ENCODE measurements at places on chromosomes 2 and 18. TPM values are rescaled to one million over a fixed set of nuclear protein-coding genes. Genes with fewer than 3 reads are reported as not detected.

The VWA3B gene
- not detected for total RNA-seq

The TANK gene
- total RNA-seq = 37.1 TPM

The TMEM182 gene
- 8.3 TPM for total RNA-seq

The ICOS gene
- not detected for total RNA-seq

The TXNDC2 gene
- not detected for total RNA-seq

The HMSD gene
- total RNA-seq = not detected

The DPYSL5 gene
- total RNA-seq = 0.23 TPM

The ASB18 gene
- not detected for total RNA-seq

Data from HT1080 (cell line).